ENCODE measurements at places on chromosomes 1 and 21. TPM values are rescaled to one million over a fixed set of nuclear protein-coding genes. Genes with fewer than 3 reads are reported as not detected.

The PCNX2 gene
- total RNA-seq = 2.6 TPM

The DVL1 gene
- total RNA-seq = 144 TPM

The TIPRL gene
- total RNA-seq = 48.5 TPM

The GRIK1 gene
- total RNA-seq = not detected

The FAM151A gene
- total RNA-seq = not detected

The RGS8 gene
- total RNA-seq = not detected

The DNASE2B gene
- total RNA-seq = not detected

The FASLG gene
- not detected for total RNA-seq

The ANGPTL7 gene
- not detected for total RNA-seq

The EFNA3 gene
- 2.3 TPM for total RNA-seq

The EYA3 gene
- 17.5 TPM for total RNA-seq

The CFHR3 gene
- not detected for total RNA-seq

The ADAMTSL4 gene
- 9.5 TPM for total RNA-seq

The ACTN2 gene
- total RNA-seq = 0.49 TPM

The BCL2L15 gene
- 0.10 TPM for total RNA-seq

The MROH7 gene
- total RNA-seq = not detected

Measured in Panc1 (cell line).